ENCODE measurements at places on chromosomes 6 and 20.

GRCh38 chr20:40467067-40467466 lies 222.0 kb downstream of the MAFB start:
- DNase-seq: no peak

DNA sequence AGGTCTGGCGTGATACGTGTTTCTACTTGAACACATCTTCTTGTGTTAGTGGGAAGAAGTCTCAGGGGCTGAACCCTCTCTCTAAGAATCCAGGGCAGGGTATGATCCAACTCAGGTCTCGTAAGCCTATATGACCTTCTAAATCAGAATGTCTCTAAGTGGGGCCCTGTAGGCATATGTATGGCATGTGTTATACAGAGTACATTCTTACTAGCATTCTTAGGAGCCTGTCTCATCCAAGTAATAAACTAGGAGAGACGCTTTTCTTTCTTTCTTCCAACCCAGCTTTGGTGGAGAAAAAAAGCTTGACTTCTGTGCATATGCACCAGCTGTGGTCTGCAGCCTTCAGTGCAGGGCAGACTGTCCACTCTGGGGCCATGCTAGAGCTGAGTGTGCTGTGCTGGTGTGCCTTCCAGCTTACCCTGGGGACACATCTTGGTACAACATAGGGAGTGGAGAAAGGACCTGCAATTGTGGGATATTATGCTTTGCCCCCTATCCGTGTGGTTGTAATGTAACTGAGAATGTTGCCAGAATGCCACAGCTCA lies 47.3 kb downstream of the L3MBTL3 start:
- DNase-seq: no peak

GRCh38 chr6:40152701-40153436 lies 218.6 kb upstream of the MOCS1 start:
- DNase-seq: no peak

- no peak for DNase-seq
These were observed 46.7 kb downstream of the PFDN4 start for GRCh38 chr20:54254596-54254995.

DNA sequence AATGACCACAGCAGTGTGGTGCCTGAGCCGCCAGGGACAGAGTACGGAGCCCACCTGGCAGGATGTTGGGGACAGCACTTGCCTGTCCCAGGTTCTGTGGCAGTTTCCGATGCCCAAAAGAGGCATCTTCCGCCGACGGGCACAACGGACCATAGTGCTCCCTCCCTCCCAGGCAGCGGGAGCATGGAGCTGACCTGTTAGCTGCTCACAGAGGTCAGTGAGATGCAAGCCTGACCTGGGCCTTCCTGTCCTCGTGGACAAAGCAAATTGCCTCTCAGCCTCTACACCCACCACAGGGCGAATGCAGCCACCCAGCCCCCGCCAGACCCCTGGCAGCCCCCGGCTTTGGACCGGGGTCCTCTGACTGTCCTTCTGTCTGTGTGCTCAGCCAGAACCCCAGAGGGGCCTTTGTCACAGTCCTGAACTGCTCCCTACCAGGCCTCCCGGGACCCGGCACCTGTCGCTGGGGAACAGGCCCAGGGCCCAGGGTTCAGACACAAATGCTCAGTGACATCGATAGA lies 16.2 kb upstream of the FRMD1 start:
- DNase-seq: no peak

GRCh38 chr6:116144605-116145004 lies 18.7 kb upstream of the COL10A1 start:
- DNase-seq: no peak

- DNase-seq: no peak
These were observed 82.9 kb upstream of the EXOC2 start for GRCh38 chr6:775863-776262.

- no peak for DNase-seq
These were observed 54.6 kb upstream of the RIPOR2 start for GRCh38 chr6:24990236-24990845.

DNA sequence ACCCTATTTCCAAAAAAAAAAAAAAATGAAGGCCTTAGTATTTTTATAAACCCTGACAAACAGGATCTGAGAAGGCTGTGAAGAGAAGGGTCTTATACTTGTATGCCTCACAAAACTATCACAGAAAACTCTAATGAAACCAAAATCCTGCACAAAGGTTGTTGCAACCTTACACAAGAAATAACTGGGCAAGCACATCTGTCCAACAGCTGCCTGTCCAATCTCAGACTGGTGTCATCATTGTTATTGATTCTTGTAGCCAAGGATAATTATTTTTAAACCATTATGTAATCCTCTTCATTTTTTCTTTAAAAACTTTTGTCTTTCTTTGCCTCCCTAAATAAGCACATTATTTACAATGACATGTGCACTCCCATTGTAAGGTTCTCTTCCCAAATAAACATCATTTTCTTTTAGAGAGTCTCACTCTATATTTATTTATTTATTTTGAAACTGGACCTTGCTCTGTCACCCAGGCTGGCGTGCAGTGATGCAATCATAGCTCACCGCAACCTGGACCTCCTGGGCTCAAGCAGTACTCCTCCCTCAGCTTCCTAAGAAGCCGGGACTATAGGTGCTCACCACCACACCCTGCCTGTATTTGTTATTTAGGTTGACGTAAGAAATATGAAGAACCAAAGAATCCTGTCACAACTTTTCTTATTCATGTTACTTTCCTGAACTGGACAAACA lies 697.1 kb downstream of the DOK5 start:
- DNase-seq: no peak

All from stimulated activated CD8-positive, alpha-beta memory T cell treated with anti-CD3 and anti-CD28 coated beads, Interleukin-15, amount 100 ng/mL, for 4 hours (primary cell).